ENCODE measurements at places on chromosomes 13 and 19. TPM values are rescaled to one million over a fixed set of nuclear protein-coding genes. Genes with fewer than 3 reads are reported as not detected.
A peak's percentile ranks its signal among the peaks of the same experiment; 100 is the strongest.

DNA sequence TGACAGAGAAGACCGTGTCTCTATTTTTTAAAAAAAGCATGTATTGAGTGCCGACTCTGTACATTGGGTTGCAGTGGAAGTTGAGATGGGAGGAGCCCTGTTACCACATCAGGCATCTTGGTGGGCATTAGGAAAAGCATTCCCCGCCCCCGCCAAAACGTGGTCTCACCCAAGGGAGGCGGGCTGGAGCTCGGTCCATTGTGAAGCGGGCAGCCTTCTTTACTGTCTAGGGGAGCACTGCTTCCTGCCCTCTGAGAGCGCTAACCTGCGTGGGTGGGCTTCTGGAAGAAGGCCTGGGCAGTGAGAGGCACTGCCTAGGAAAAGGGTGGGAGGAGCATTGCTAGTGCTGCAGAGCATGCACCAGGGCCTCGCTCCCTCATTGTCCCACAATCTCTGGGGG lies 3.9 kb downstream of the NR1H2 start:
- ATAC-seq: no peak

The CCDC97 gene
- total RNA-seq: 14.3 TPM

The KL gene
- total RNA-seq: 0.05 TPM

The LGALS4 gene
- total RNA-seq: 0.71 TPM

DNA sequence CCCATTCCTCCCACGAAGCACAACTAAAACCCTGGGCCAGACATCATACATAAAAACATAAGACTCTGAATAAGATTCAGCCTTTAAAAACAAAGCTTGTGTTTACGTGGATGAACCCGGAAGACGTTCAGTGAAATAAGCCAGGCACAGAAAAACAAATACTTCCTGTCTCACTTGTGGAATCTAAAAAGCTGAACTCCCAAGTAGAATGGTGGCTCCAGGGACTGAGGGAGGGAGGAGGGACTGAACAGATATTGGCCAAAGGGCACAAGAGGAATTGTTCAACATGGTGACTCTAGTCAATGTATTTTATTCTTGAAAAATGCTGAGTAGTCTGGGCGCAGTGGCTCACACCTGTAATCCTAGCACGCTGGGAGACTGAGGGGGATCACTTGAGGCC lies 35.7 kb upstream of the TPM4 start:
- no peak for ATAC-seq

DNA sequence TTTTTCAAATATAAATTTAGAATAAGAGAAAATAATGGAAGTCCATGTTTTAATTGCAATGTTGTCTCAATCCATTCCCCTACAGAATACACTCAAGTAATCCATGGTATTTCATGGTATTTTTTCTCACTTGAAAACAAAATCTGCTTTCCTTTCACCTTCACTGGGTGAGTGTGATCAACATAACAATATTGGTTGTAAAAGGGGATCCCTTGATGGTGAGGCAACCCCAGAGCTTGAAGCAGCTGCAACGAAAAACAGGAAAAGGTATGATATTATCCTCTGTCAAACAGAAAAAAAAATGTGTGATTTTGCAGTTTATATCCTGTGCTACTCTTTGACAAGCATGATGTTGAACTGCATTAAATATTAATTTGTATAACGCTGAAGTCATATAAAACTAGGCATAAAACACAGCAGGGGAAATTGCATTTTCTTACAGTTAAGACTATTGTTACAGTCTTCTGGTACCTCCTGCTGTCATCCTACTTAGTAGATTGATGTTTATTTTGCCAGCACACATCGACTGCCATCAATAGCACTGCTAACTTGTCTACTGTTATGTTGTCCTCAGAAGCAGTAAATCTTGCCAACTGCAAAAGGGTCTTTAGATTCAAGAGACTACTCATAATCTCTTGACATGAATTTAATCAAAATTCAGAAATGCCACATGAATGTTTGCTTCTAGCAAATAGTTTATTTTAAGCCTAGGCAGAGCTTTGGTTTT lies 373.1 kb upstream of the MIR17HG start:
- ATAC-seq: peak; percentile 89

DNA sequence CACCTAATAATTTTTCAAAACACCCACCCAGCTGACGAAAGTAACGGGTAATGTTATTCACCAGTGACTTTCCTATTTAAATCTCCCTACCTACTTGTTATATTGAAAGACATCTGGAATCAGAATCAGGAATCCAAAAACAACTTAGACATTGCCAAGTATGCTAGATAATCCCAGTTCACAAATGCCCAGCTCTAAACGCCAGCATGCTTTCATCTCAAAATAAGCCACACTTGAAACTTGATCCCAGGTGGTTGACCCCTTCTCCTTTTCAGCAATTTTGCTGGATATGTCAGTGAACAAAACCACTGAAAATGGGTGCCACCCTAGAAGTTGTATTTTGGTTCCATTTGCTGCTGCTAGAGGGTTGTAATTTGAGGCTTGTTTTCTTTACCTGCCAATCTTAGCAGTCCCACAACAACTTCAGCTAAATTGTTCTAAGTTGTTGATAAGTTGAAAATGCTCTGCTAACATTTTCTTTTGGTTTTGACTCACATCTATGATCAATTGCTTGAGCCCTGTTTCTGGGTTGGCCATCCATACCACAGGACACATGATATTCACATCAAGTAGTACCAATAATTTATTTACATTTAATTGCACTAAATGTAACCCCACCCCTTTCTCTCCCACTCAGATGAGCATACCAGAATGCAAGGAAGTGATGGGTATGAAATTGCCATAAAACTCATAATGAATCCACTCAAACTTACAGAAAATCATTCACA lies 66.4 kb downstream of the DCT start:
- ATAC-seq: no peak

The FBXO27 gene
- 0.98 TPM for total RNA-seq

The IZUMO1 gene
- 0.20 TPM for total RNA-seq

DNA sequence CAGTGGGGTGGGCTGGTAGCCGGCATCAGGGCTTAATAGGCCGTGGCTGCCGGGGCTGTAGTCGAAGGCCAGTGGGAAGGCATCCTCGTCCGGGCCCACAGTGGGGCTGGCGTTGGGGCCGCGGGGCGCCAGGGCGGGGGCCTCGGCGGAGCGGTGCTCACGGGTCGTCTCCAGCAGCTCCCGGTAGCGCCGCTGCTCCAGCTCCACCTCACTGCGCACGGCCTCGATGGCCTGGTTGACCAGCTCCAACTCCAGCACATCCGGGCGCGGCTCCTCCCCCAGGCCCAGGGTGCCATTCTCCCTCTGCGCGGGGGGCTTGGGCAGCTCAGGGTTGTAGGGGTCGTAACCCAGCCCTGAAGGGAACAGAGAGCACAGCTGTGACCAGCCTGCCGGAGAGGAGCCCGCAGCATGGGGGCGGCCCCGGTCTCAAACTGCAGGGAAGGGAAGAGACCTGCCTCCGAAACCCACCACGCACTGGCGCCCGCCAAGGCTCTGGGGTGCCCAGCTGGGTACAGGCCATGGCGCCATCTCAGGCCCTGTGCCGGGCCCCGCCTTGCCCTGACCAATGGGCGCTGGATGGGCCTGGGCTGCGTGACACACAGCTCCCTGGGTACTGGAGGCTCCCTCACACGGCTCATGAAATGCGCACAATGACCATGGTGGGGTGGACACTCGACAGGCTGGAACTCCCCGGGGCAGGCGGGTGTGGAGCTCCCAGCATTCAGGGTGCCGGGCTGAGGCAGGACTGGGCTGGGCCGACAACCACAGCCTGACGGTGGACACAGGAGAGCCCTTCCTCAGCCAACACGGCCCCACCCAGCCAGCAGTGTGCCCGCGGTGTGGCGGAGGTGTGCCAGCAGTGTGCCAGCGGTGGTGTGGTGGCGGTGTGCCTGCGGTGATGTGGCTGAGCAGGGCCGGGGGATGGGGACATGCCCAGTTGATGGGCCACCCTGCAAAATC lies 16.5 kb upstream of the ATP8B3 start:
- ATAC-seq: peak; percentile 8

DNA sequence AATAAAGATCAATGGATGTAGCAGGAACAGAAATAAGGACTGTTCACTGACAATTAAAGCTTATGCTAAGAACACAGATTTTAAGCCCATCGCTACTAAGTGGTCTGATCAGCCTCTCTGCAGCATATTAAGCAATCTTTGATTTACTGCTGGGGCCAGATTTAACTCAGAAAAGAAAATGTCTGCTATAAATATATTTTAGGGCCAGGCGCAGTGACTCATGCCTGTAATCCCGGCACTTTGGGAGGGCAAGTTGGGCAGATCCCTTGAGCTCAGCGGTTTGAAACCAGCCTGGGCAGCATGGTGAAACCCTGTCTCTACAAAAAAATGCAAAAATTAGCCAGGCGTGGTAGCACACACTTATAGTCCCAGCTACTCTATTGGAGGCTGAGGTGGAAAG lies 43.0 kb downstream of the METTL21C start:
- peak; percentile 24 for ATAC-seq

- no peak for ATAC-seq
These were observed 638 bp downstream of the USPL1 start for GRCh38 chr13:30618186-30618929.

The ZGLP1 gene
- total RNA-seq: 2.7 TPM

The ZNF625 gene
- 12.7 TPM for total RNA-seq

GRCh38 chr19:38739440-38740256 lies 4.6 kb downstream of the CAPN12 start:
- ATAC-seq: no peak

- ATAC-seq: peak; percentile 65
These were observed at the start of gene PTPRS for GRCh38 chr19:5340637-5341447. PTPRS (minus strand) TSS chr19:5340812; CDS start chr19:5286140, 54,672 bp downstream.

The PSG6 gene
- total RNA-seq: not detected

The IGFL2 gene
- total RNA-seq: 0.58 TPM

- no peak for ATAC-seq
These were observed 17.9 kb downstream of the PPP1R37 start for GRCh38 chr19:45110851-45111266.

GRCh38 chr19:30909216-30909615 lies 440.0 kb downstream of the TSHZ3 start:
- ATAC-seq: no peak

The PRTN3 gene
- total RNA-seq: not detected

- ATAC-seq: peak; percentile 84
These were observed 34.2 kb downstream of the GPR42 start for GRCh38 chr19:35404879-35405622.

DNA sequence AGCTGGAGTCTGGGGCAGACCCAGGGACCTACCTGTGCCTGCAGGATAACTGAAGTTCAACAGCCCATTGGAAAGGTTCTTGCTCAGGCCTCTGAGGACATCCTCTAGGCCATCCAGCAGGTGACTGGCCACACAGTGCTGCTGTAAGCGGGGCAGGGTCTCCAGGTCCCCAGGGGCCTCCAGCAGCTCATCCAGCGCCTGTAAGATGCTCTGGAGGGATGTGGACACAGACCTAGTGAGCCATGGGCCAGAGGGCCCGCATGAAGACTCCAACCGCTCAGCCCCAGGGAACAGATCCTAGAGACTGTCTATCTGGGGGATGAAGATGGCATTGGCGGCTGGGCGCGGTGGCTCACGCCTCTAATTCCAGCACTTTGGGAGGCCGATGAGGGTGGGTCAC lies 14.0 kb downstream of the ADGRE2 start:
- no peak for ATAC-seq

DNA sequence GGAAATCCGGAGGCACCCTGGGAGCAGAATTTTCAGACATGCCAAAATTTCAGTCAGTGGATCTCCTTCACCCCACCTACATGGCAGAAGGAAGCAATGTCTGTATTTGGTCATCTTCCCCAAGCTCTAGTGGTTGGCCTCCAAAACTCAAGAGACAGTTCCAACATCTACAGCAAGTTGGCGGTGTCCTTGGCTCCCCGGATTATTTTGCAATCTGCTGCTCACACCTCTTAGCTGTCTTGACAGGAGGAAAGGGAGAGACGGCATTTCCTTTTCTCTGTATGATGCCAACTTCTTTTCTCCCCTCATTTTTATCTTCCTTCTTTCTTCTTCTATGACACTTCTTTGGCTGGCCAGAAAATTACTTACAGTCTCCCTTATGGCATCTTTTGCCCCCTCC lies 159.9 kb downstream of the SUCLA2 start:
- ATAC-seq: no peak

The NBEA gene
- 29.8 TPM for total RNA-seq

DNA sequence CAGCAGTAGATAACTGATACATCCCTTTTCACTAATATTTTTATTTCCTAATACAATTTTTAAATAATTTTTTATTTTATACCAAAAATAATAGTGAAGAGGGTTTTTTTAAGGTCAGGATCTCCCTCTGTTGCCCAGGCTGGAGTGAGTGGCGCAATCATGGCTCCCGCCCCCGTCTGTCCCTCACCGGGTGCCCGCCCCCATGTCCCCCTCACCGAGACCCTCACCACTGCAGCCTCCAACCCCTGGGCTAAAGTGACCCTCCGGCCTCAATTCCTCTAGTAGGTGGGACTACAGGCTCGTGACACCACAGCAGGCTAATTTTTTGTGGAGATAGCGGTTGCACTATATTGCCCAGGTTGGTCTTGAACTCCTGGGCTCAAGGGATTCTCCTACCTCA lies 17.8 kb upstream of the ZNF846 start:
- ATAC-seq: no peak

DNA sequence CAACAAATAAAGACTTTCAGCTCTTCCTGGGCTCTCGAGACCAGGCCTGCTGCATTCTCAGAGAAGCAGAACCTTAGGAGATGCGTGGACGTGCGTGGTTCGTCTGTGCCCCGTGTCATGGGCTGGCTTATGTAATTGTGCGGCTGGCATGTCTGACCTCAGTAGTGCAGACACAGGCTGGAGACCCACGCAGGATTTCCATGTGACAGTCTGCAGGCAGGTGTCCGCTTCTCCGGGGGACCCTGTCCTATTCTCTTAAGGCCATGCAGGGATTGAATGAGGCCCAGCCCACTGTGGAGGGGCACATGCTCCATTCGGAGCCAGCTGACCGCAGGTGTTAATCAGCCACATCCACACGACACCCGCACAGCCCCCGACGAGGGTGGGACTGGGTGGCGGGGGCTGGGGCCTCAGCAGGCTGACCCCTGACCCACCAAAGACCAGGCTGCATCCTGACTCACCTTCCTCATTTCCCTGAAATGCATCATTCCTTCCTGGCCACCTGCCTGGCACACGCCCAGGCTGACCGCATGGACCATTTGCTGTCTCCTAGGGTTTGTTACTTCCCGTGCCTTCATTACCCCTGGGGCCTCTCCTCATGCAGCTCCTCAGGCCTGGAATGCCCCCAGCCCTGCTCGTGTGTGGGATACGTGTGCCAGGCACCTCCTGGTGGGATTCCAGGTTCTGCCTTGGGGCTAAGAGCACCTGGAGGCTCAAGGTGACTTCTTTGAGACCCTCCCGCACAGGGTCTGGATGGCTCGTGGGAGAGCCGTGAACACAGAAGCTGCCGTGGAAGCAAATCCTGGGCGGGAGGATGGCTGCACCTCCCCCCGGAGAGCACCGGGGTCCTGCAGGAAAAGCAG lies 10.7 kb upstream of the MCF2L start:
- ATAC-seq: no peak

All from motor neuron (in vitro differentiated cells).